SHP77 treated with DMSO at 0.1 percent for 48 hours (cell line): ENCODE measurements at places on chromosomes 11 and 22.

DNA sequence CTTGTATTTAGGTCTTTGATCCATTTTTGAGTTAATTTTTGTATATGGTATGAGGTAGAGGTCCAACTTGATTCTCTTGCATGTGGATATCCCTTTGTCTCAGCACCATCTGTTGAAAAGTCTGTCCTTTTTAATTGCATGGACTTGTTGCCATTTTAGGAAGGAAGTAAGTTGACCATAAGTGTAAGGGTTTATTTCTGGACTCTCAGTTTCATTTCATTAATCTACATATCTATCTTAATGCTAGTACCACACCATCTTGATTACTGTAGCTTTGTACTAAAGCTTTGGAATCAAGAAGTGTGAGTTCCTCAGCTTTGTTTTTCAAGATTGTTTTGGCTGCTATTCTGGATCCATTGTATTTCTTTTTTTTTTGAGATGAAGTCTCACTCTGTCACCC, 31.4 kb downstream of the CBL start:
- DNase-seq, result no peak

- DNase-seq, result no peak
Observed at GRCh38 chr11:7931168-7931567, at the start of gene OR10A6. Gene OR10A6, minus strand, starts transcription at chr11:7931268. Its CDS starts 2,606 bp downstream, at chr11:7928662.

- no peak for DNase-seq
Observed at GRCh38 chr11:55719608-55720160, 53.6 kb upstream of the OR5D13 start.

- no peak for DNase-seq
Observed at GRCh38 chr22:32676191-32676590, 125.3 kb upstream of the TIMP3 start.

DNA sequence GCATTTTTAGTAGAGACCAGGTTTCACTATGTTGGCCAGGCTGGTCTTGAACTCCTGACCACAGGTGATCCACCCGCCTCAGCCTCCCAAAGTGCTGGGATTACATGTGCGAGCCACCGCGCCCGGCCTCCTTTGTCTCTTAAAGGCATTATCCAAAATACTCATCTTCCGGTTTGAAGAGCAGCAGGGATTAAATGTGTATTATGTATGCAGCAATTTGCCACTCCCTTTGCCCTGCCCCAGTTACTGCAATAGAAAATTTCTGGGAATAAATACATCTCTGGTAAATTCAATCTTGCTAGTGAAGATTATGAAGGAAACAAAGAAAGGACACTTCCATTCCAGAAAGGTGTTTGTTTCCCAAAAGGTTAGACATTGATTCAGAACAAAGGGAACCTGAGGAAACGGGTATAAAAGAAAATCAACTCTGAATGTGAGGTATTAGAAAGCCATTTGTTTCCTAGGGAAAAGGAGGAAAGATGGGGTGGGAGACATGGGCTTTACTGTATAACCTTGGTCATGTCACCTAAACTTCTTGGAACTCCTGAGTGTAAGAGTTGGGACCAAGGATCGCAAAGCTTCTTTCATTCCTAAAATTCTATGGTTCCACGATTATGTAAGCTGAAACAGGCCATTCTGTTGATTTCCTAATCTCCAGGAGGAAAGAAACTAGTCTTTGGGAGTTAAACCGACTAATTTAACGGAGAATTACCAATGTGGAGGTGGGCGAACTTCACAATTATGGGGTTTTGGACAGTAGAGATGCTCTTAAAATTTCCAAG, 959 bp upstream of the HIPK3 start:
- DNase-seq, result no peak

DNA sequence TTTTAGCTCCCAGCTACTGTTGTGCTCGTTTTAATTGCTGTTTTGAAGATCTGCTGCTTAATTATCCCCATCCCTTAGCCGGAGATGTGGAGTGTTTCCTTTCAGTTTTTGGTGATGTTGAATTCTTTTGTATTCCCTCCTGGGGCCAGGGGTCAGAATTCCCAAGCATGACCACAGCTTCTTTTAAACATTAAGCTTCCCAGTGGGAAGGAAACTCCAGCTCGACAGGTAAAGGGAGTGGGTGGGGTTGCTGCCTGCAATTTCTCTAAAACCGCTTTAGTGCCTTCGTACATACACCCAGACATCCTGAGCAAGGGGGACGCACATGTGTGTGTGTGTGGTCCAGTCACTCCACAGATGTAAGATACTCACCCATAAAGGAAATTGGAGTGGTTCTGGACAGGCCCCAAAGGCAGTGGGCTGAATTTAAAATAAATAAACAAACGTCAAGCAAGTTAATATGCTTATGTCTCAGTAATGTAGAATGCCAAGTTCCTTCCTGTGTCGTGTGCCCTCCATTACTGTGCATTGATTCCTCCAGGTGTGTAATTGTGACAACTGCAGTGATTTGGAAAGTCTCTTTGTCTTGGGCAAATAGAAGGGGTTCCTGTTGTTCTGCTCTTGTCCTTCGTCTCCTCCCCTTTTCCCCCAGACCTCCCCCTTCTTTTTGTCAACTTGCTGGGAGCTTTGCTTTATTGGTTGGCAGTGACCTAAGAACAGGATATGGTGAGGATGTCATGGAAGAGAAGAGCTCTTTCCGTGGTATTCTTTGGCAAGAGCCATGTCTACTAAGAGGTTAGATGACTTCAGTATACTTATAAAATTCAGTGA, 19.2 kb upstream of the ADSL start:
- DNase-seq, result no peak

GRCh38 chr11:107307991-107308390, 149.6 kb downstream of the CWF19L2 start:
- DNase-seq, result no peak

DNA sequence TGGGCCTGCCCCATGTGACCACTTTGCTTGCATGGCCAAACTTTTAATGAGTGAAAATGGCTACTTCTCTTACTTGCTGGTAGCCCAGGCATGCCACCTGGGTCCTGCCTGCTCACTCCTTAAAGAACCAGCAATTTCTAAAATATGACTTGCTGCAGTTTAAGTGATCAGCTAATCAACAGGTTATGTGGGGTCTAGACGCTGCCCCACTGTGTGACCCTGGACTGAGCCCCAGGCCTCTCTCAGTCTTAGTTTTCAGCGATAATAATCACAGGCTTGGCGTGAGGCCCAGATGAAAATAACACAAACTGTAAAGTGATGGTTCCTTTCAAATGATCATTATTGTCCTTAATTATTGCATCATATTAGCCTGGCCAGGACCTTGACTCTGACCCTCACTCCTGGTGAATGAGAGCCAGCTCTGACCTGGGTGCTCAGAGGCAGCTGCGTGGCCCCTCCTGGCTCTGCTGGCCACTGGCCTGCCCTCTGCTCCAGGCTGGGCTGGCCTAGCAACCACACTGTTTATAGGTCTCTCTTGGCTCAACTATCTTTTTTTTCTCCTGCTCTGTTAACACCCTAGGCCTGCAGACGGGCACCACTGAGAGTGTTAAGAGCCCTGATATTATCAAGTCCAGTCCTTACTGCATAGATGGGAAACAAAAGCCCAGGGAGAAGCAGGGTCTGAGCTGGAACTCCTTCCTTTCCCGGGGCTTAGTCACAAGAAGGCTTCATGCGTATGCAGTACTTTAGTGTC, 89.7 kb downstream of the RRM1 start:
- no peak for DNase-seq

DNA sequence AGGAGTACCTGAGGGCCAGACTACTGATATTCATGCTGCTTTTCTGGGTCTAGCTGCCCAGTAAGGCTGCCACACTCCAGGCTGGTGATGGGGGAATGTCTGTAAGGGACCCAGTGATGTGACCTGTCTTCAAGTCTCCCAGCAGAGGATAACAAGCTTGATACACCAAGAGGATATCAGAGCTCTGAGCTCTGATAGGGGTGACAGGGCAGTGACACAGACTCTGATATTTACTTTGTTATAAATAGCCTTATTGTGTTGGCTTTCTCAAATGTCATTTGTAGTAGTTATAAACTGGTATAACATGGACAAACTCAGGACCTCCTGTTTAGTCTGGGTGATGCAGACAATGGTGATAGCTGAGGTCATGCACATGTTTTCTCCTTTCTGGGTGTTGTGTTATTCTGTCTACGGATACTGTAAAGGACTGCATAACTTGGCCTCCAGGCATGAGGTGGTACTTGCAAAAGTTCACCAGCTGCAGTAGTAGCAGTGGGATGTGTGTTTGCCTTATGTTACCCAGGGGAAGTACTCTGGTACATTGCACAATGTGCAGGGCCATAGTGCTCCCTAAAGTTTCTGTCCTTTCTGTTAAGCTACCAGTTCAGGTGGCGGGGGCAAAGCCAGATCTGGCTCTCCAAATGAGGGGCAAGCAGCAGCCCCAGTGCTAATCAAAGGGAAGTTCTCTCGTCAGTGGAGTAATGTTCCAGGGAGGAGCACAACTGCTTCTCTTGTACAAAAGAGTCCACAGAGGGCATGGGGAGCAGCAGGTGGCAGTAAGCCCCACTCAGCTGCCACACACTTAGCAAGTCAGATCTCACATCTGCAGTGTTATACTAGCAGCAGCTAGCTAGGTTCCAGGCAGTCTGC, 812.2 kb downstream of the JRKL start:
- DNase-seq, result peak; percentile 4

GRCh38 chr11:18729426-18729825, 3.4 kb upstream of the IGSF22 start:
- no peak for DNase-seq

- no peak for DNase-seq
Observed at GRCh38 chr11:24324211-24324610, 172.6 kb upstream of the LUZP2 start.

DNA sequence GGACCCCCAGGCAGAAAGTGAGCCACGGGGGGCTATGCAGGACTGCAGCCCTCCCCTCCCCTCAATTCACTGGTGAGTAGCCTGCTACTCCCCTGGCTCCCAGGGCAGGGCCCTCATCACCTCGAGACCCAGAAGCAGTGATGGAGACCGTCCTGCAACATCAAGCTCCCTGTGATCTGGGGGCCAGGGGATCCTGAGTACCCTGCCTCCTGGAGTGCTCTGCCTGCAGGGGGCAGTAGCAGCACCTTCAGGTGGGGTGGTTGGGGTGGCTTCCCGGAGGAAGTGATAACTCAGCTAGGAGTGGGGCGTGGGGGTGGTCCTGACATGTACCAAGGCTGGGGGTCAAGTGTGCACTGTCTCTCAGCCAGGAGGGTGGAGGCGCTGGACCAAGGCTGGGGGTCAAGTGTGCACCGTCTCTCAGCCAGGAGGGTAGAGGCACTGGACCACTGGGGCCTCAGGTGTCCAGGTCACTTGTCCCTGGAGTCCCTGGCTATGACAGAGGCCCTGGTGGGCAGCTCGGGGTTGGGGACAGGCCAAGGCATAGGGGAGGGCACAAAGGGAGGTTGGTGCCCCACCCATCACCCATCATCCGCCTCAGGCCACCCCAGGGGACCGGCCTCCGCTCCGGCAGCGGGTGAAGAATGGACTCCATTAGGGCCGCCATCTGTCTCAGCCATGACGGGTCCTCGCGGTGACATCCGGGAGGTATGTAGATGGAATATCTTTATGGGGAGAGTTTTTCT, 9.4 kb downstream of the RTN4R start:
- no peak for DNase-seq

DNA sequence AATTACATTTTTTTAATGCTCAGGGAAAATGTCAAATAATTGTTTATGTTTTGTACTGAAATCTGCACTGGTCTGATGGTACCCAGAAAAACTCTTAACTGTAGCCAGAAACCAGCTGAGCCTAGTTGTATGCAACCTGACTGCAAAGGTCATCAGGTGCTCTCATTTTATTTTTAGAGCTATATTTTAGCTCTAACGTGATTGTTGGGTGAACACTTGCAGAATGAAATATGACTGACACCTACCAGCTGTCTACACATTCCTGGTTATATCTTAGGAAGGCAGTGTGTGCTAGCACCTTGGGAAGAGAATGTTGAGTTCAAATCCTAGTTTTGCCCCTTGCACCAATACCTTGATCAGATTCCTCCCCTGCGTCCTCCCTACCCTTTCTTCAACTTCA, 23.6 kb downstream of the PTPRJ start:
- DNase-seq, result peak; percentile 86

DNA sequence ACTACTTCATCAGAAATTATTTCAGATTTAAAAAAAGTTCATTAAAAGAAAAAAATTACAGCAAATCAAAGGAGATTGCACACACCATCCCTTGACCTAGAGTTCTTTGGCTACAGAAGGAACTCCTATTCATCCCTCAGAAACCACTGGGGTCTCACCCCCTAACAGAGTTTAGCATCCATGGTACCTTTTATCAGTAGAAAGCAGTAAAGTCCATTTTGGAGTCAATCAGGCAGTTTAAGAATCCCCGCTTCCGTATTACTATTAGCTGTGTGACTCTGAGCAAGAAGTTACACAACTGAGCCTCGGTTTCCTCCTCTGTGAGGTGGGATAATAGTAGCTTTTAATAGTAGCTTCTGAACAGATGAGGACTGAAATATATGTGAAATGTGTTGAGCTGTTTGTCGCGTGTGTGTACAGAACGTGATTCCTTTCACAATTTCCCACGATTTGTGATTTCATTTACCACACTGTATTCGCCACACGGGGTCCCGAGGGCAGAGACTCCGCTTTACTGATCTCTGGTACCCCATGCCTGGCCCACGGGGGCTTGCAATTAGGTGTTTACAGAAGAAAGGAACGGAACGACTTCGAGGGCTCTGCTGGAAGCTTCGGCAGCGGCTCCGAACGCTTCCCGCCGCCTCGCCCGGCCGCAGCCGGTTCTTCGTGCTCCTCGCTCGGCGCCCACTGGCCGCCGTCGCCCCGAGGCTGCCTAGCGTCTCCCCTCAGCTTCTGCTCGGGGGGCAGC, 72.5 kb upstream of the ZBED5 start:
- no peak for DNase-seq

DNA sequence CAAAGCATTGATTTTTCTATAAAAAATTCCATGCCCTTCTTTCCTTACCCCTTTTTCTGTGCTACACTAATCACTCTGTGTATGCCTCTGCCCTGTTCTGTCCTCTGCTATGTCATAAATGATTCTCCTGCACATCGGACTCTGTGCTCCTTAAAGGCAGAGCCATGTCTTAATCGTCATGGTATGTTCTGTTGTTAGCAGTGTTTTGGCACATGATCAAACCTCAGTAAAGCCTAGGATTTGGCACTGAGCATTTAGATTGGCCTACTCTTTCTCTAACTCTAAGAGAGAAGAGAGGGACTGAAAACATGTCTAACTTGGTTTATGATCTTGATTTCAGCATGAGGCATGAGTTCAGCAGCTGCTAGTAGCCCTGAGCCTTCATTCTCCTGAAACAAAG, 266.9 kb downstream of the AASDHPPT start:
- DNase-seq, result no peak

- no peak for DNase-seq
Observed at GRCh38 chr11:13338019-13338426, 60.4 kb downstream of the BMAL1 start.

- no peak for DNase-seq
Observed at GRCh38 chr11:126111458-126112116, 48.9 kb upstream of the CDON start.

GRCh38 chr22:23121424-23121823, 20.4 kb downstream of the RSPH14 start:
- no peak for DNase-seq

DNA sequence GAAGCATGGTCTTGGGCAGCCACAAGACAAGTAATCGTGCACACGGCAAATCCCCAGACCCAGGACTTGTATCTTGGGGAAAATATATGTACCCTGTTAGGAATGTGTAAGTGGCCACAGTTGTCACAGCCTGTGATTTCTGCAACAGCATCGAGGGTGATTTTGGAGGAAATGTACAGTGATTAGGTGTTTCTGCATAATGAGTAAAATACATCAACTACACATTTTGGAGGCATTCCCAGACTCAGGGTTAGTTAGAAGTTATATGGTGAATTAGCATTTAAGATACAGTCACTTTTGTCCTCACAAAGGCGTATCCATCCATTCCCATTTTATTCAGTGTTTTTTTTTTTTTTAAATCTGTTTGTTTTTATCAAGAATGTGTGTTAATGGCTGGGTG, 28.4 kb downstream of the SUSD2 start:
- no peak for DNase-seq
